A549 treated with dexamethasone at 1 μM for 4 hours (cell line): ENCODE measurements at places on chromosomes 6 and 20. TPM values are rescaled to one million over a fixed set of nuclear protein-coding genes. Genes with fewer than 3 reads are reported as not detected.

The FRMD1 gene
- 0.01 to 0.05 TPM (median 0.02 TPM) in 3 of 5 replicates, not detected in the others for total RNA-seq

The MUC21 gene
- 0.02 TPM in 1 of 5 replicates, not detected in the others for total RNA-seq

The DUSP15 gene
- total RNA-seq: 0.49 to 0.98 TPM (median 0.66 TPM) in 5 replicates

The MYLK4 gene
- 0.09 to 0.18 TPM (median 0.13 TPM) in 5 replicates for total RNA-seq

The RBL1 gene
- total RNA-seq: 9.9 to 14.9 TPM (median 12.5 TPM) in 5 replicates

The LCA5 gene
- 0.39 to 0.95 TPM (median 0.61 TPM) in 5 replicates for total RNA-seq

The ZNF831 gene
- total RNA-seq: not detected in 5 replicates
